Gastrocnemius medialis (tissue), 4 donors: ENCODE measurements at places on chromosomes 3 and 15.
A peak's percentile ranks its signal among the peaks of the same experiment; 100 is the strongest.

- peak; percentile 14 for DNase-seq
Measured at GRCh38 chr3:61417352-61417751, 144.0 kb upstream of the PTPRG start.

DNA sequence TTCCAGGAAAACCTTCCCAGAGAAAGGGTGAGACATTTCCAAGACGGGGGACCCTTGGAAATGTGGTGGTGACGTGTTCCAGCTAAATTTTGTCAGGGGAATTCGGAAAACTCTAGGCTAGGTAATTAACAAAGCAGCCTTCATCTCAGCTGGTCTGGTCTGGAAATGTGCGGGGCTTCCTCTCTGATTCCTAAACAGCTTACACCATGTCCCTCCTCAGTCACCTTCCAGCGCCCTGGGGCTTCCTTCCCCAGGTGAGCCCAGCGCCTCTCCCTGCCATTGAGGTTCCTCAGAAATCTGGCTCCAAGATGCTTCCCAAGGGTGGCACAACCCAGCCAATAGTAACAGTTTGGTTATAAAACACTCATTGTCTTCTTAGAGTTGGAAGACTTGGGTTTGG is 571 bp downstream of the ACAD9 start:
- DNase-seq, result no peak

DNA sequence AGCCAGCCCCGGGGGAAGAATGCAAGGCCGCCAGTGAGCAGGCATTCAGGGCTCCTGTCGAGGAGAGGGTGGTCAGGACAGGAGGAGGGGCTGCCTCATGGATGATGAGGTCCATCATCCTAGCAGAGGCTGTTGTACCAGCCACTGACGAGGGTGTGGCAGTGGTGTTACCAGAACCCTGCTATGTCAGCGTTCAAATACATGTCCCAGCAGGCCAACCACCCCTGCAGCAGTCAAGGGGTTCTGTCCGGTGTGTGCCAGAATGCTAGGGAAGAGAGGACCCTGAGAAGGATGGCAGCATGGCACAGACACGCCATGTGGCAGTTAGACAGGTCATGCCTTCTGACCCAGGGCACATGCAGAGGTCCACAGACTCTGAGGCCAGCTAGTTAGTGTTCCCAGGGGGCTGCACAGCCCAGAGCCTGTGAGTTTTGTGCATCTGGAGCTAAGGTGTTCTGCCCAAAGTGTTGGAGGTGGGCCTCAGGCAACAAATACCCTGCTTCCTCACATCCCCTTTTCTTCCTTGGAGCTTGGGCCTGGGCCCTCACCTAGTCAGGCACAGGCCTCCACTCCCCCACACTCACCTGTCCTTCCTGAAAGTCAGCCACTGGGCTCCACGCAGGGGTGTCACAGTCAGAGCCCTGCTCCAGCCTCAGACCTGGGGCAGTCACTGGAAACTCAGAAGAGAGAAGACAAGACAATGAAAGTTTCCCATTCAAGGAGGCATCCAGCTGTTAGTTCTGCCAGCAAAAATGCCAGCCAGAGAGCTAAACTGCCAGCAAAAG is 7.8 kb downstream of the PAK6 start:
- no peak for DNase-seq

GRCh38 chr3:133956353-133956752 is 60.7 kb upstream of the RAB6B start:
- no peak for DNase-seq

- DNase-seq, result no peak
Measured at GRCh38 chr15:70091726-70092463, 5.8 kb downstream of the TLE3 start.

DNA sequence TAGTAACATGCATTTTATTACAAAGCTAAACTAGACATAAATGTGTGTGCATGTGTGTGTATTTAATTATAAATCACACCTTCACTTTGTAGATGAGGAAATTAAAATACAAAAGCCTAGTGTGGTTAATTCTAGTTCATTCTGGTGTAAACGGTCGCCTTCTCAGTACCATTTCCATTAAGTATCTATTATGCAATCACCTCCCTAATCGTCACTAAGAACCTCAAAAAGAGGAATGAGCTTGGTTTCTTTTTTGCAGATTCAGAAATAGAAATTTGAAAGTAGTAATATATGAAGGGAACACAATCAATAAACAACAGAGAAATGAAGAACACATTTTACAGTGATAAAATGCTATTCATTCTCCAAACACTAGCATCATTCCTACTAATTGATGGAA is 233.2 kb downstream of the ZBBX start:
- no peak for DNase-seq

- no peak for DNase-seq
Measured at GRCh38 chr3:161551697-161552096, 55.1 kb downstream of the OTOL1 start.

GRCh38 chr3:167057581-167057980 is 322.5 kb downstream of the ZBBX start:
- DNase-seq, result no peak
